ENCODE measurements at places on chromosomes 4 and X.
A peak's percentile ranks its signal among the peaks of the same experiment; 100 is the strongest.

GRCh38 chr4:114312338-114312737, 286.3 kb upstream of the UGT8 start:
- ATAC-seq: no peak

DNA sequence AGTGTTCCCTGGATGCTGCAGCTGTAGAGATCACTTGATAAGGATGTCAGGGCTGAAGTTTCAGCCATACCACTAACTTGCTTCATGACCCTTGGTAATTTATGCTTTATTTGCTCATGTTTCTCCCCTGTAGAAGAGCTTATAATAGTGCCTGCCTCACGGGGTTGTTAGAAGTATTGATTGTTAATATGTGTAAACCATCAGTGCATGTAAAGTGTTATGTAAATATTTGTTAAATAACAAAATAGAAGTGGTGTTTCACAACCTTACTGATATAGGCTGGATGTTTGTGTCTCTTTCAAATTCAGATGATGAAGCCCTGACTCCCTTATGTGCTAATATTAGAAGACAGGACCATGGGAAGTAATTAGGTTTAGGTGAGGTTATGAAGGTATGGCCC, 1.5 kb upstream of the CXCL2 start:
- no peak for ATAC-seq

DNA sequence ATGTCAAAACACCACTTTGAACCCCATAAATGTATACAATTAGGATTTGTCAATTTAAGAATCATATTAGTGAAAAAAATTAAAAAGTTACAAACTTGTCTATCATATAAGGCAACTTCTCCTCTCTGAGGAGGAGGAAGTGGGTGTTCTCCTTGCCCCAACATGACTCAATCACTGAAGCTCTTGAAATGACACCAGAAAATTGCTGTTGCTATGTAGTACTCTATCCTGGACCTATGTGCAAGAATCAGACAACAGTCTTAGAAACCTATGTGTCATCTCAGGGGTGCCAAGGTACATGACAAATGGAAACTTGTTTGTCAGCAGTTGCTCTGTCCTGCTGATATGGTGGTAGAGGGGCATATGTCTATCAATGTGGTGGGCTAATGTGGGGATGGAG, 47.7 kb downstream of the HMGB3 start:
- peak; percentile 87 for ATAC-seq

DNA sequence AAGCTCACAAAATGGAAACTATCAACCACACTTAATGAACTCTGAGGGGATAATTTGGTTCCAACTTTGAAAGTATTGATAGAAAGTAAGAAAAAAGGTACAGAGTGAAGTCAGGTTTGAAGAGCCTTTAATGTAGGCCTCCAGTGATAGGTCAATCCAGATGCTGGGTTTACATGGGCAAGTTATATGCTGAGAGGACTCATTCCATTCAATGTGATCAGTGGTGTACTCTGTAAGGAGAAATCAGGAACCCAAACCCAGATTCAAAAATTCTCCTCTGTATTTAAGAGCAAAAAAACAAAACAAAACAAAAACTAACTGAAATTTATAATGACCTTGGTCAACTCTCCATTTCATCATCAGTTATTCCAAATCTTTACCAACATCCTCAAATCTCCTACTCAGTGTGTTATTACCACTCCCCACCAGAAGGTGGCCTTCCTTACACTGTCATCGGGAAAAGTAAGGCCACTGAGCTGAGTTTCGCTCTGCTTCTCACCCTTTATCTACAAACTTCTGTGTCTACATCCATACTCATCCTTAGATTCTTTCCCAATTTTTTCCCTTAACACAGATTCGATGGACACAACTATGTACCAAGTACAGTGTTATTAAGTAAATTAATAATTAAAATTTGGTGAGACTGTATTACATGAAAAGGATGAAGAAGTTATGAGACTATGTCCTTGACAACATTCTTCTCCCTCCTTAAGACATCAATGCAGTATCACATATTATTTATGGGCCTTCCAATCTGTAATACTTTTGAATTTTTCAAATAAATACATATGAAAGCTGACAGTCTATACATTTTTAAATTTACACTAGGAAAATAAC, 88.3 kb downstream of the ZAR1 start:
- ATAC-seq: peak; percentile 61

GRCh38 chr4:138639018-138639741, 376.4 kb upstream of the NOCT start:
- ATAC-seq: no peak

DNA sequence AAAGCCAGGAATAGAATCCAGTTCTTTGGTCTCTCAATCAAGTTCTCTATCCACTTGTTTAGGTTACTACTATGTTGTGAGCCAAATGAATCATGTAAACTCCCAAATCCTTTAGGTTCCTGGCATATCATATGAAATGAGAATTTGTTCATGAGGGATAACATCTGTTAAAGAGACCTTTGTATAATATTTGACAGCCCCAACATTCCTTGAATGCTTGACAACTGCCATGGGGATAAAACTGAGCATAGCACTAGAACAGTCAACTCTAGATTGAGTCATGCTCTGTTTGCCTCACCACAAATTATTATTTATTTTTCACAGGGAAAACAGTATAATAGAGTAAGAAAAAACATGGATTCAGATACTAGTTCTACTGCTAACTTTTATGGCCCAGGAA, 93.3 kb downstream of the NAA11 start:
- no peak for ATAC-seq

DNA sequence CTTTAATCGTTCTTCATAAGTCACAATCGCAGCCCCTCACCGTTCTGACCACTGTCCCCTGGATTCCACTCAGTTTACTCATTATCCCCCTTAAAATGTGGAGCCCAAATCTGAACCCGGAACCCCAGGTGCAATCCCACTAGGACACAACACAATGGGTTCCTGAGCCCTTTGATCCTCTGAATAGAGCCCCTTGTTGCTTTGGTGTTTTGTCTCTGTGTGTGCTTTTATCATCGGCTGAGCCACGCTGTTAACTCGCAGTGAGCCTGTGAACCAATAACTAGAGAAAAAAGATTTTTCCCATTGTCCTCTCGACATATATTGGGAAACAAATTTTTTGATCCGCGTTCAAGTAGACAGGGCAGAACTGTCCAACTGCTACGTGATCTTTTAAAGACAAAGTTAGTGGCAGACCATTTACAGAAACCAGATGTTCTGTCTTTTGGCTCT, 617 bp upstream of the PDHA1 start:
- ATAC-seq: no peak

- no peak for ATAC-seq
Measured at GRCh38 chr4:147071209-147071740, 125.6 kb upstream of the TTC29 start.

DNA sequence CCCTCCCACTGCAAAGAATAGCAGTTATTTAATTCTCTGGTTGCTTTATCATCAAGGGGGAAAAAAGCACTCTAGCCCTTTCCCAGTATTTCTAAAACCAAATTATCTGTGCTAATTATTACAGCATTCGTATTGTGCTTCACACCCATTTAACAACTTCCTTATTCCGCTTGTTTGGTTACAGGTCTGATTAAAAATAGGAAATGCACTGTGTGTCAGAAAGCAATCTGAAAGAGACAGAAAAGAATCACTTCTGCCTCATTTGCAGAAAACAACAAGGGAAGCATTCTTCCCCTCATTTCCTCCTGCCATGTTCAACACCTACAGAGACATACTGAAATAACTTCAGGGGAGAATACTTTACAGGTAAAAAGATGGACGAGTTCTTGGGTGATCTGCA, 114.9 kb upstream of the MAP3K15 start:
- ATAC-seq: no peak

DNA sequence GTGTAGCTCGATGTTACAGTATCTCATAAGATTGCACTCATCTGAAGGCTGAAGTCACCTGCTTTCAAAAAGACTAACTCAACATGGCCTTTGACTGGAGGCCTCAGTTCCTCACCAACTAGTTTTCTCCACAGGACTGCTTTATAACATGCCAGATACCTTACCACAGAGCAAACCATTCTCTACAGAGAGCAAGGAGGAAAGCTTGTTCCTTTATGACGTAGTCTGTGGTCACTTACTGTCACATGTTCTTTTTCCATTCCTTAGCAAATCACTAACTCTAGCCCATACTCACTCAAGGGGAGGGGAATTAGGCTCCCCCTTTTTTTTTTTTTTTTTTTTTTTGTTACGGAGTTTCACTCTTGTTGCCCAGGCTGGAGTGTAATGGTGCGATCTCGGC, 3.2 kb downstream of the THAP9 start:
- ATAC-seq: no peak

GRCh38 chr4:175127314-175127713, 209.2 kb downstream of the ADAM29 start:
- ATAC-seq: no peak

DNA sequence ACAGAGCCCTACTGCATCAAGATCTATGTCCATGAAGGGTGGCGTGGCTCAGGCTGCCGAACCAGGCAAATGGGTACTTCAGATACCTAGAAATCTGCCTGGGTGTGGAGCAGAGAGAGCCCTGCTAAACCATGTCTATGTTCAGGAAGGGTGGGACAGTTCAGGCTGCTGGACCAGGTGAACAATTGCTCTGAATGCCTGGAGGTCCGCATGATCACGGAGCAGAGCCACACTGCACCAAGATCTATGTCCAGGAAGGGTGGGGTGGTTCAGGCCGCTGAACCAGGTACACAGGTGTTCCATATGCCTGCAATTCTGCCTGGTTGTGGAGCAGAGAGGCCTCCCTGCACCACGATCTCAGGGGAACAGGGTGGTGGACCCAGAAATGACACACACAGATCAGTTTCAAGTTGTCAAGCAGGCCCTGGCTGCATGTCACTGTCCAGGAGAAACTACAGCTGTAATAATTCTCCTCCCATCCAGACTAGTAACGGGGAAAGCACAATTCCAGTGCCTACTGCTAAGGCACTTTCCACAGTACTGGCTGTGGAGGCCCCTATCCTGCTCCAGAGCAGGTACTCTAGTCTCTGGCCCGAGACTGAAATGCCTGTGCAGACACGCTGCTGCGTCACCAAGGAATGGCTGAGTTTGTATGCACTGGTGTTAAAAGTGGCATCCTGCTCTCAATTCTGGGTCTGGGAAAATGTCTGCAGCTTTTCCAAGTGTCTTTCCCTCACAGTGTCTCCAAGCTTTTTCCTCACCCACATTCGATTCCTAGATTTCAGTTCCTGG, 25.2 kb downstream of the UBQLN2 start:
- no peak for ATAC-seq

DNA sequence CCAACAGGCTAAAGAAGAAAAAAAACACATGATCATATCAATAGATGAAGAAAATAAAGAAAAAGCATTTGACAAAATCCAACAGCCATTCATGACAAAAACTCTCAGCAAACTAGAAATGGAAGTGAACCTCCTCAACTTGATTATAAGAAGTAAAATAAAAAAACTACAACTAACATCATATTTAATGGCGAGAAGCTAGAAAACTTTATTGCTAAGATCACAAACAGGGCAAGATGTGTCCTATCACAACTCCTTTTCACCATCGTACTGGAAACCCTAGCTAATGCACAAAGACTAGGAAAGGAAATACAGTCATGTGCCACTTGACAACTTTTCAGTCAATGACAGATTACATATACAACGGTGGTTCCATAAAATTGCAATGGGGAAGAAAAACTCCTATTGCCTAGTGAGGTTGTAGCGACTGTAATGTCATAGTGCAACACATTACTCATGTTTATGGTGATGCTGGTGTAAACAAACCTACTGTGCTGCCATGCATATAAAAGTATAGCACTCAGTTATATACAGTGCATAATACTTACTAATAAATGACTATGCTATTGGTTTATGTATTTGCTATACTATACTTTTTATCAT, 12.1 kb upstream of the MANBA start:
- no peak for ATAC-seq

DNA sequence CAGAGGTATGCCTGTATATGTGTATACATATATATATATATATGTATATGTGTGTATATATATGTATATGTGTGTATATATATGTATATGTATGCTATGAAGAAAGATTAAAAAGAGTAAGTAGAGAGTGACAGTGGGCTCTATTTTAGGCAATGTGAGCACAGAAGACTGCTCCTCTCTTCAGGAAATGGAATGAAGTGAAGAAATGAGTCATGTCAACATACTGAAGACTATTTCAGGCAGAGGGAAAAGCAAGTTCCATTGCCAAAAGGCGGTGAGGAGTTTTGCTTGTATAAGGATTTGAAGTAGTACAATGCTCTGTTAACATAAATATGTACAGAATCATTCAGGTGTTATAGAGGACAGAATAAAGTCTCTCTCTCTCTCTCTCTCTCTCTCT, 773.2 kb upstream of the FTHL17 start:
- ATAC-seq: no peak

GRCh38 chr4:6198768-6199421, 1.5 kb downstream of the JAKMIP1 start:
- ATAC-seq: peak; percentile 31

DNA sequence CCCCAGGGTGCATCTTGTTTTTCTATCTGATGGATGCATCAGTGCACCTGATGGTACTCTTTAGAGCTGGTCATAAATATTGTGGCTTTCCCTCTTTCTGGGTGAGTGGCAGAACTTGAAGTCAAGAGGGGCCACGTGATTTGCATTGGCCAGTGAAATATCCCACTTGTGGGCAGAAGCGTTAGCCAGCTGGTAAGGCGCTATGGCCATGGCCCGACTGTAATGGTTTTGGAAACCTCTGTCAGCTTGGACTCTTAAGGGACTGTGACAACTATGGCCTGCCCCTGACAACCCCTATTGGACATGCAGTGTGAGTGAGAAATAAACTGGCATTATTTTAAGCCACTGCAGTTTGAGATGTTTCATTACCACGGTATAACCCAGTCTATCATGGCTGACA, 72.8 kb downstream of the SEL1L3 start:
- ATAC-seq: no peak

DNA sequence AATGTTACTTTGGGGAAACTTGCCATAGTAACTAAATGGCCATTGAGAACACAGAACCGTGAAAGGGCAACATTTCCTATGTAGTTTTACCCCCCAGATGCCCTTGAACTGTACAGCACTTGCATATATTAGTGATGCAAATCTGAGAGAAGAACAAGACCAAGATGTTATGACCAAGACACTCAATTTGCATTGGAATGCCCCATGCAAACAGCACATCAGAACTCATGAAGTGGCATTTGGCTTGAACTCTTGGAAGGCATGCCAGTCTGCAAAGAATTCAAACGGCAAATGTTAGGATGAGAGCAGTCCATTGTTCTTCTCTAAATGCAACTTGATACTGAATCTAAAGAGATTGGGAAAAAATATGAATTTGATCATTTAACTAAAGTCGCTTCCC, 139.4 kb upstream of the CXorf66 start:
- ATAC-seq: no peak

GRCh38 chr4:53432528-53433424, 55.3 kb downstream of the FIP1L1 start:
- ATAC-seq: peak; percentile 92

- no peak for ATAC-seq
Measured at GRCh38 chrX:81174286-81174685, 27.4 kb downstream of the HMGN5 start.

DNA sequence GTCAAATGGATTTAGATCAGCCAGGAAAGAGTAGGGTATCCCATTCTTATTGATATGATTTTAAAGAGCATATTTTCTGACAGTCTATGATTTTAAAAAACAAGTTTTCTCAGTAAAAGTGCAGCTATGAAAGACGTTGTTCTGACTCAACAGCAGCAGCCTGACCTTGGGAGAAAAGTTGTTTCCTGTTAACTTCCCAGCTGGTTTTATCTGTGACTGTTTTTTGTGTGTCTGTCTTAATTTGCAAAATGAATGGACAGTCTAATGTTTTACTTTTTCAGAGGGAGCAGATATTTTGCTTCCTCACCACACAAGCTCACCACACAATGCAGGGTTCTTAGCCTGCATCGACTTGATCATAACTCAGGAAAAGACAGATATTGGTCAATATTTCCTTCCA, 764 bp upstream of the MTHFD2L start:
- no peak for ATAC-seq

- ATAC-seq: no peak
Measured at GRCh38 chr4:76729980-76730379, 168.0 kb downstream of the SOWAHB start.

All from activated CD4-positive, CD25-positive, alpha-beta regulatory T cell treated with anti-CD3 and anti-CD28 coated beads, Interleukin-2, amount 50 U/mL, for 24 hours (primary cell).